ENCODE measurements at places on chromosomes 13 and 19.

GRCh38 chr13:33235078-33235477, 50.5 kb downstream of the STARD13 start:
- DNase-seq, result no peak

GRCh38 chr13:39985071-39985470, 329.6 kb downstream of the COG6 start:
- peak; percentile 19 for DNase-seq

DNA sequence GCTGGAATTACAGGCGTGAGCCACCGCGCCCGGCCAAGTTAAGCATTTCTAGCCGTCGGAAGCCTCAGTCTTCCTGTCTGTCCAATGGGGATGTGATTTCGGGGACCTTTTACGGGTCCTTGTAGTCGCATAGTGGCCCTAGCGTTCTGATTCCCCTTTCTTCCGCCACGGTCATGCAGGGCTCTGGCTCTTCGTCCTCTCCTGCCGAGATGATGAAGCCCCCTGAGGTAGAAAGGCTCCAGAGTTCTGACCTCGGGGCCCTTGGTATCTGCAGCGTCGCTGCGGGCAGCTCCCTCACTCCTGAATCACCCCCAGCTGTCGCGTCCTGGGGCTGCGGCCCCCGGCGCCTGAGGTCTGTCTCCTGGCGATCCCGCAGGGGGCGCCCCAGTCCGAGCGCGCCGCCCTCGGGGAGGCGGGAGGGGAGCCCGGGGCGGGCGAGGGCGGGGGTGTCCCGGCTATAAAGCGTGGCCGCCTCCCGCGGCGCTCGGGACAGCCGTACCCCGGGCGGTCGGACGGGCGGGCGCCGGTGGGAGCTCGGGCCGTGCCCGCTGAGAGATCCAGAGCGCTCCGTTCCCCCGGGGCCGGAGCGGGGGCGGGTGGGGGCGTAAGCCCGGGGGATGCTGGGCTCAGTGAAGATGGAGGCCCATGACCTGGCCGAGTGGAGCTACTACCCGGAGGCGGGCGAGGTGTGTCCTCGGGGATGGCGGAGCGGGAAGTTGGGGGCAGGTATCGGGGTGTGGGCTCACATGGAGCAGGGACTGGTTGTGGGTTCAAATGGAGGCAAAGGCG, at the start of gene FOXA3:
Gene FOXA3 (plus strand): TSS at position 487 of the 789 bp plus-strand sequence. CDS start 131 bp downstream, at position 618.
- no peak for DNase-seq

DNA sequence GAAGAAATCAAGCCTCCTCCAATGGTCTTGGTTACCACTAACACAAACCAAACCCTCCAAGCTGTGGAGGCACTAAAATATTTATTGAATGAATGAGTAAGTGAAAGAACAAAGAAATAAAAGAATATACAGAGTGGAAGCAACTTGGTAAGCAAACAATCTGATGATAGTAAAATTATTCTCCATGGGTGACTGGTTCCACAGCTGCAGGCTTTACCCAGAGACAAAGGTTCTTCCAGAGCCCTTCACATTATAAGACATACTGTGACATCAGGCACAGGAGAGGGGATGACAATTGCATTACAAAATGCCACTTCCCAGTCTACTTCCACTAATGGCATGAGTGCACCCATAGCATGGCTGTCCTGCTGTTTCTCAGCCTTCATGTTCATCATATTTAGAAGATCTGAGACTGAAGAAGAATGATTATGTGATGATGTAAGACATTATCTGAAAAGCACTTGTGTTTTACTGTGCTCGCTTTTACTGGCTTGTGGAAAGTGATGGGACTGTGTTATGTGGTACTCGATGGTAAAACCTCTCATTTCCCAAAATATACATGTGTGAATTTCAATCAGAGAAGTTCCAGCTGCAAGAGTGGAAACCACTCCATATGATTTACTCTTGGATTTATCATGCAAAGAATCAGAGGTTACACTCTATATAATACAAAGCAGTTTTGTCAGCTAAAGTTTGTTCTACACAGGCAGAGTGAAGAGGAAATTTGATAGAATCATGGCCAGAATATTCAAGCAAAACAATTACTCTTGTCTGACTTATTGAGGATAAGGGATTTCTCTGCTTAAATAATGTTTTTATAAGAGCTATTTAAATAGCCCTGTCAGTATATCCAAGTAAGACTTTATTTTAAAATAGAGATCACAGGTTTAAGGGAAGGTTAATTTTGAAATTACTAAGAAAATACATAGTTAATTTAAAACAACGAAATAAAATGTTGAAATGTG, 220.2 kb upstream of the NBEA start:
- DNase-seq, result no peak

DNA sequence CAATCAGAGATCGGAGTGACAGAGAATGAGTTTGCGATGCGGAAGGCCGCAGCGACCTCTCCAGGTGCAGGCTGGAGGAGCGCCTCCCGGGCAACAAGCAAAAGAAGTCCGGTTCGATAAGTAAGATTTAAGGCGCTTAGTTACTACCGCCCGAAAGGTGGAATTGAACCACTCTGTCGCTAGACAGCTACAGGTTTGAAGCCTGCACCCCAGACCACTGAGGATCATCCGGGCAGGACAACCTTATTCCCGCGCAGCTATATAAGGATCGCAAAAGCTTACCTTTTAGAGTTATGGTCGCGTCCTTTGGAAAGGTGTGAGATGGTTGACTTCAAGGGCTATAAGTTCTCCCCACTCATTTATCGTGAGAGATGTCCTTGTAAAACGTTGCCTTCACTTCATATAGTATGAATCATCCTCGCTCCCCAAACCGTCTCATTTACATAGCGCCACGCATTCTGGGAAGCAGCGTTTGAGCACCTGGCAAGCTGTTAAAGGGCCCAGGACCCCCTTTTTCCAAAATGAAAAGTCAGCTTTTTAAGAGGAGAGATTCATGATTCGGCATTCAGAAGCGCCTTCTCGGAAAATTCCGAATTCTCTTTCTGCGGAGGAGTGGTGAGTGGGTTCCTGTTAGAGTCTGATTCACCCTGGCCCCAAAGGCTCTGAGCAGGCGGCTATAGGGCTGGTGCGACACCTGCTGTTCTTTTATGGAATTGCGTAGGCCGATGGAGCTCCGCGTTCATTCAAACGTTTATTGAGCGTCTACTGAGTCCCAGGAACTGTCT, 10.8 kb downstream of the FOSB start:
- peak; percentile 92 for DNase-seq

DNA sequence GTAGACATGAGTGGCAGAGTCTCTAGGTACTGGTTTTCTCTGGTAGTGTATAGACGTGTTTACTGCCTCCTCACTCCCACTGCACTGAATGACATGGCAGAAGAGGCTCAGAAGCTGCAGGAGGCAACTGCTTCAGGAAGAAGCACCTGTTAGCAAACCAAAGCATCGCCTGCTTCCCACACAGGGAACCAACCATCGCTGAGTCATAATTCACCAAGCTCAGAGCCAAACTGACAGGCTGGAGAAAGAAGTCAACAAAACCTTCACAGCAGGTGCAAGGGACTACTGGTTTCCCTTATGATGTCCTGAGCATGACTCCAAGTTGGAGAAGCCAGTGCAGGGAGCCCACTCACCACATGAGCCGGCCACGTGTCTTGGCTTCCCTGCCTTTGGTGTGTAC, 69.8 kb downstream of the KCTD12 start:
- no peak for DNase-seq

DNA sequence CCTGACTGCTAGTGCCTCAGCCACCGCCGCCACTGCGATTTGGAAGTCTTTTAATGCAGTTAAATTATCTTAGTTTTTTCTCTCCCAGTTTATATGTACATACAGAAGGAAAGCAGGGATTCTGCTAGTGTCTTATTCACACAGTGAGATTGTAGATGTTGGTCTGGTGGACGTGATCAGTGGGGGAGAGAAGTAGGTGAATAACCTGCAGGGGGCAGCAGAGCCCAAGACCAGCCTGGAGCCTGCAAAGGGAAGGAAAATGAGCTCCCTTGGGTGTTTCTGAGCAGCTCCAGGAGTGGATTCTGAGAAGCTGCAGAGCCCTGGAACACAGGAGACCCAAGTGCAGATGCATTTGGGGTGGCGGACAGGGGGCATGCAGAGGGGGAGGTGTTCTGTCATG, 26.3 kb downstream of the ZNF844 start:
- peak; percentile 48 for DNase-seq
